Adipocyte (in vitro differentiated cells): ENCODE measurements at places on chromosomes 16 and 17.

DNA sequence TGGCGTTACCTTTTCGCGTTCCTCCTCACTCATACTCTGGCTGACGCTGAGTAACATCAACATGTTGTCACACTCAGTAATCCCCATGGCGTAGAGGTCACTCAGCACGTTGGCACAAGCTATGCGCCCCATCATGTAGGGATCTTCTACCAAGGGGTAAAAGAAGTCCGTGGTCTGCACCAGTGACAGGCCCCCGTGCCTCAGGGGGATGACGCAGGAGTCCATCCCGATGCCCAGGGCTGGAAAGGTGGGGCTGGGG is 596 bp downstream of the SEPHS2 start:
- DNase-seq = no peak

- peak; percentile 78 for DNase-seq
These were observed 20.5 kb downstream of the EFTUD2 start for GRCh38 chr17:44878627-44879221.

DNA sequence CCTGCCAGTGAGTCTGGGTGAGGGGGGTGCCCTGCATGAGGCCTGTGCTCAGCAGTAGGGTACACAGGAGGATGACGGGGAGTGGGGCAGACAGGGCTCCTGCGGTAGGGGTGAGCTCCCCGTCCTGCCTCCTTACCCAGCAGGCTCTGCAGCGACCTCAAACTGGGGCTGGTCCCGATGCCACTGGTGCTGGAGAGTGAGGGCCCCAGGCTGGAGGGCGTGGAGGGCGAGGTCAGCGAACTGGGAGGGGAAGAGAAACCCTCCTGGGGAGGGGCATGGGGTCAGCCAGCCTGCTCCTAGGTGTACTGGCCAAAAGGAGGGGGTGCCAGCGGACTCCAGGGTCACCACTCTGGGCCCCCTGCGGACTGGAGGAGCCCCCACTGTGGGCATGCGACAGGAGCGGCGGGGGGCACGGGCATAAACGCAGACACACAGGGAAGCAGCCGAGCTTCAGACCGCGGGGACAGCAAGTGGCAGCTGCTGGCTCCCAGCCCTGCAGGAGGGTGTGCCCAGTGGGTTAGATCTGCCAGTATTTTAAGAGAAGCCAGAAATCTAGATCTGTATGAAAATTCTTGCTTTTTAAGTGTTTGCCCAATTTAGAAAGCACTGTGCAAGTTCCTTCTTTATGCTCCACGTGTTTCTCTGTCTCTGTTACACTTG is 9.0 kb upstream of the VASN start:
- no peak for DNase-seq

GRCh38 chr17:3917391-3917931 is 1.2 kb upstream of the P2RX1 start:
- DNase-seq = no peak

DNA sequence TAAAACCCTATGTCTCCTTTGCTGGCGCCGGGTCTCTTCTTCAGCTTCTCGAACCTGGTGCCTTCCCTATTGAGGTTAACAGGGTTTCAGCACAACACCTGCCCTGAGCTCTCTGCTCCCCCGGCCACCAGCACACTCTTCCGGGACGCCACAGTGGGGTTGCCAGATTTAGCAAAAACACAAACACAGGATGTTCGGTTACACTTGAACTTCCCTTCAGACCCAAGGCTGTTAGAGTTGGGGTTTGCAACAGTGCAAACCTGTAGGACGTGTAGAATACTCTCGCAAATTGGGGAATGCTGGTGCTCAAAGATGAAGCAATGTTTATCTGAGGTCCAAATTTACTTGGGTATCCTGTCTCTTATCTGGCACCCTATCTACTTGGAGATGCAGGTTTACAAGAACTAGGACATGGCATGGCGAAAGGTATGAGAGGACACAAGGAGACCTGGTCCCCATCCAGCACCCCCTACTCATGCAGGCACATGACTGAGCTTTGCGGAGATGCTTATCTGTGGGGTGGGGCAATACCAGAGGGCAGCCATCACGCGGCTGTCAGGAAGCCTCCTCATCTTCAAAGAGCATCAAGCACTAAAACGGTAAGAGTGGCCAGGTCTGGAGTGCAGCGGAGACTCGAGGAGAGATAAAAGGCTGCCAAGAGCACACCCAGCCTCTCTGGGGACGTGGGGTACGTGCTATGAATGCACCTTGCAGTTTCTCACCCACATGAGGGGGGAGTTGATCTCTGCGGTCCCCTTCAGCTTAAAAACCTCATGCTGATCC is 52.8 kb downstream of the SDK2 start:
- no peak for DNase-seq

GRCh38 chr17:42512733-42513251 is 23.2 kb upstream of the NAGLU start:
- peak; percentile 38 for DNase-seq

DNA sequence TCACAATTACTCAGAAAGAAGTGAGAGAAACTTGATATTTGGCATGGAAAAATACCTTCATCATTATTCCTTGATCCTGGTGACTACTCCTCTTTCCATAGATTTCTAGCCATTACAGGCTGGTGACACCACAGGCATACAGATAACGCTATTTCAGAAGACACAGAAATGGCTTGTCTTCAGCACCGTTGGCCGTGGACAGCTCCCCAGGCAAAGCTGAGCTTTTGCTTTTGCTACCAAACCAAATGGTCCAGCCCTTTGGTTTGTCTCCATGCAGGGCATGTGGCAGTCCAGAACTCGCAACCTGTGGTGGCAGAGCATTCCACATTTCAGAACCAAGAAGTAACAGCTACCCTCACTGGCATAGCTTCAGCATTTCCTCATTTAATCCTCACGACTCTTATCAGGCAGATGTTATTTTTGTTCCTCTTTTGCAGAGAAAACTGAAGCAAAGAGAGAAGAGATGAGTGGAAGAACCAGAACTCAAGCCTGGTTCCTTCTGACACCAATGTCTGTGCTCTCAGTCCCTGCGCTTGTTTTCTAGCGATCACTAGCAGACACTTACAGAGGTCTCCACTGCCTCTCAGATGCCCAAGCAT is 55.5 kb downstream of the HS3ST4 start:
- no peak for DNase-seq

DNA sequence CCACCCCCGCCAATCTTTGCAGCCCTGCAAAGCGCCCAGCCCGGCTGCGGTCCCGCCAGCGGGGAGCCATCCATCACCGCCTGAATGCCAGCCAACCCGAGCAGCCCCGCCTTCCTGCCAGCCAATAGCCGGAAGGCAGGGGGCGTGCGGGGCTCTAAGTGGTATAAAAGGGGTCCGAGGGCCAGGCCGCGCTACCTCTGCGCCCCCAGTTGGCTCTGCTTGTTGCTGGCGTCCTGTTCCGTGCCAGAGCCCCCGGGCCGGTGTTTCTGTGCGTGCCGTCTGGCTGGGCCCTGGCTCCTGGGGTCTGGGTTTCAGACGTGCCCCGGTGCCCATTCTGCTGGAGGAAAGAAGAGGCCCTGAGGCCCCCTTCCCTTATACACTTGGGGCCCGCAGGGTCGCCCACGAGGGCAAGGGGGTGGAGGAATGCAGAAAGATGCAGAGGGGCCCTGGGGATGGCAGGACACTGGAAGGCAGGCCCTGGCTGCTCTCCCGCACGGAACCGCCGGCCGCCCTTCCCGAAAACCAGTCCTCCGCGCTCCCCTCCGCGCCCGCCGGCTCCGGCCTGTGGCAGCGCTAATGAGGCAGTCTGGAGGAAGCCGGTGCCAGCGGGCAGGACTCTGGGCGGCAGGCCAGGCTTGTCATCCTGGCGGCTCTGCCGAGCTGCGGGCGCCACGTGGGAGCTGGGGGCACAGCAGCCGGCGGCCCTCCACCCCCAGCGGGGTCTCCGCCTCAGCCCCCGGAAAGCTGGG is 14.0 kb downstream of the COPZ2 start:
- DNase-seq = peak; percentile 92

DNA sequence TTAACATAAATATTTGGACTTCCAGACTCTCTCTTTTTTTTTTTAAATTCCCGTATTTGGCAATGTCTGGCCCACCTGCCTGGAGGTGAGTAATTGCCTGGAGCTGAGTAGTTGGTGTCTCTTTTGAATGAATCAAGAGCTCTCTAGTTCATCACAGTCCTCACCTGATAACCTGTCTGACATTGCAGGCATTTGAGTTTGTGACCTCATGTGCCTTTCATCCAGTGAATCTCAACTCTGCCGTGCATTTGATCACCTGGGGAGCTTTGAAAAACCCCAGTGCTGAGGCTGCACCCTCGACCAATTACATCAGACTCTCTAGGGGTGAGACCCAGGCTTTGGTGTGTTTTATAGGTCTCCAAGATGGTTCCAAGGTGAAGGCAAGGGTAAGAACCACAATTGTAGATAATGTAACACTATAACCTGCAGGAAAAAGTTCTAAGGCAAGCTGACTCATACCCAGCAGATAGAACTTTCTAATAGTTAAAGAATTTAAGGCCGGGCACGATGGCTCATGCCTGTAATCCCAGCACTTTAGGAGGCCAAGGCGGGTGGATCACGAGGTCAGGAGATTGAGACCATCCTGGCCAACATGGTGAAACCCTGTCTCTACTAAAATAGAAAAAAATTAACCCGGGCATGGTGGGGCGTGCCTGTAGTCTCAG is 24.5 kb upstream of the HS3ST2 start:
- no peak for DNase-seq

GRCh38 chr17:59627274-59627673 is 7.6 kb downstream of the CLTC start:
- DNase-seq = peak; percentile 49

DNA sequence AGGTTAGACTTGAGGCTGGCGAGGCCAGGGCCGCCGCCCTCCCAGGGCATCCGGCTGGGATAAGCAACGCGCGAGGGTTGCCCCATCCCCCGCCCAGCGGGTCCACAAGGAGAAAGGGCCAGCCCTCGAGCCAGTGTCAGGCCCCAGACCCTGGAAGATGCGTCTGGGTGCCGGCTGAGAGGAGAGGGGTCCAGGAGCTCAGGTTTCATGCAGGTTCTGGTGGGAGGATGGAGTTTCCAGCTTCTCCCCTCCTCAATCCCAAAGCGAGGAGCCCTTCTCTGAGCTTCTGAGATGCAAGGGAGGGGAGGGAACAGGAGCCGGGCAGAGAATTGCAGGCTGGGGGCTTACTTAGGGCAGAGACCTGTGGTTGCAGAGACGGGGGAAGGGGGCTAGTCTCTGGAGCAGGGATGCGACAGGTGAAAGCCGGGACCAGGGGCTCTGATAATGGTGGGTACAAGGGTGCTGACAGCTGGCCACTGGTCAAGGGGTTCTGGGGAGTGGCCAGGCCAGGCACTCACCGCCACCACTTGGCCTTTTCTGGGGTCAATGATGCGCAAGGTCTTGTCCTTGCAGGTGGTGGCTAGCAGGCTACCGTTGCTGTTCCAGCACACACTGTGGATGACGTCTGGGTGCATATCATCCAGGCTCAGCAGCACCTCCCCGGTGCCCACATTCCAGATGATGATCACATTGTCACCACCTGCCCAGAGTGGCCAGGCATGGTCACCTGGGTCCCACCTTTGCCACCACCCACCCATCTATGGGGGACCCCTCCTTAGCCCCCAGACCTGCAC is 4.2 kb downstream of the CORO6 start:
- DNase-seq = no peak

- DNase-seq = peak; percentile 43
These were observed 4.1 kb upstream of the SLFN5 start for GRCh38 chr17:35238821-35239220.

- no peak for DNase-seq
These were observed 36.6 kb upstream of the ADORA2B start for GRCh38 chr17:15908378-15908777.

DNA sequence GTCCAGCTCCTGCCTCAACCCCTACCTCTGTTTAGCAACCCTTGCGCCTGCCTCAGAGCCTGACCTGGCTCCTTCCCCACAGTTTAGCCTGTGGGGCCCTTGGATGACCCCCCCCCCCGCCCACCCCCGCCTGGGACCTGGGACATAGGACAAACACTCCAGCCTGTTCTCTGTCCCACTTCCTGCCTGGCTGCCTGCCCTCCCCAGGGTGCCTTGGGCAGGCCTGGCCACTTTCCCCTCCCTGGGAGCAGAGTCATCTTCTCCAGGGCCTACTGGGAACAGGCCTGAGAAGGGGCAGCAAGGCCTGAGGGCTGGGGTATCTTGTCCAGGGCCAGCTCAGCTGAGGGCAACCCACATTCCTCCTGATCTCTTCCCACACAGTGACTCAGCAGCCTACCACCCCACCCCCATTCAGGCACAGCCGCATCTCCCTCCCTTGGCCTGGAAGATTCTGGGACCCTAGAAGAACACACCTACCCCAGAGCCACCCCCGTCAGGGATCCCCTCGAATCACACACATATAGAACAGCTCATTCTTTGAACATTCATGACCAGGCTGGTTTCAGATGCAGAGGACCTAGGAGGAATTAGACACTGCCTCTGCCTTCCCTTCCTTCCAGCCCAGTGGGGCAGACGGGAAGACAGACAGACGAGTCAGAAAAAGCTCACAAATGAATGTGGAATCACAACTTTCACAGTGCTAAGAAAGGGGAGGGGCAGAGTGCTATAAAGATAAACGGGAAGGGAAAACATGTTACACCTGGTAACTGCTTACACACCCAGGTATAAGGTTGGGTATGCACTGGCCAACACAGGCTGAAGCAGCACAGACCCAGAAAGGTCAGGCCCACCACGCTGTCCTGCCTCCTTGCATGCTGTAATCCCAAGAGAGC is 6.0 kb downstream of the FHOD1 start:
- DNase-seq = peak; percentile 80

- peak; percentile 49 for DNase-seq
These were observed 572 bp downstream of the KSR1 start for GRCh38 chr17:27456681-27457359.

- no peak for DNase-seq
These were observed 53.8 kb downstream of the MYO18A start for GRCh38 chr17:29126268-29126930.

GRCh38 chr16:86676254-86676670 is 97.9 kb downstream of the FOXL1 start:
- peak; percentile 34 for DNase-seq

DNA sequence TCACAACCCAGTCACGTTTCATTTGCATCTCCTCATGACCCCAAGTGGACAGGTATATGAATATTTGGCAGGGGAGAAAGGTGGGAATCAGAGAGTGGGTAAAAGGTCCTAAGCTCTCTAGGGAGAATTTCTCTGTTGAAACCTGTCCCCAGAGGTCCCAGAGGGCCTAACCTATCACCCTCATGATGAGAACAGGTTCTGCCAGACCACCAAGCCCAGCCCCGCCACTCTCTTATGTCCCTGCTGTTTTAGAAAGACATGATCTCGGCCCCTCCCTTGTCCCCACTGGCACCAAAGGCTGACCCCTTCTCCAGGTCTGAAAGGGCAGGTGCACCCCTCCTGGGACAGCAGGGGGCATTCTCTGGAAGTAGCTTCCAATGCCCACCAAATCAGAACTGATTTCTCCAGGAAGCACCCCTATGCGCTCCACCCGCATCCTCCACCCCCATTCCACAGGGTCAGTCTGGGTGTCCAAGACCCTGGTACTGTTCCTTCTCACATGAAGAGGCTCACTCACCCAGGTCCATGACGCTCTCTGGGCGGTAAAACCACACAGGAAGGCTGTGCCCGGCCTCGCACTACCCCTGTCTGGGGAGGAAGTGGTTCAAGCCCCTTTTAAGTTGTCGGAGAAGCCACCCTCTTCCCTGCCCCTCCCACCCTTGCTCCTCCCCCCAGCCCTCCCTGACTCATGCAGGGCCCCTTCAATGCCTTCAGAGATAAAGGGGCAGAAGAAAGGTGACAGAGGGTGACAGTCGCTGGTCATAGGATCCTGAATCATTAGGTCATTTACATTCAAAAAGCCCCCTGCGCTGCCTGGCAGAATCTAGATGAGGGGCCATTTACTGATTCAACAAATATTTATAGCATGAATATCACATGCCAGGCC is at the start of gene CCR7:
TSS of gene CCR7 (minus strand) at position 590 of the 886 bp plus-strand sequence. CDS start at position 527, 63 bp downstream.
- DNase-seq = no peak
